ENCODE measurements at places on chromosomes 6 and 20. TPM values are rescaled to one million over a fixed set of nuclear protein-coding genes. Genes with fewer than 3 reads are reported as not detected.

GRCh38 chr6:10577112-10577511 lies 56.0 kb downstream of the GCNT2 start:
- no peaks in the 10 kb centered on the region for H3K27me3 ChIP-seq
- no peaks in the 10 kb centered on the region for H3K36me3 ChIP-seq

- H3K36me3 ChIP-seq, result no peaks in the 10 kb centered on the region
- no peak overlapping the region for H3K4me3 ChIP-seq
- no peak for DNase-seq
- H3K27ac ChIP-seq, result no peak overlapping the region
- no peaks in the 10 kb centered on the region for H3K27me3 ChIP-seq
These were observed 78.4 kb upstream of the TMEM170B start for GRCh38 chr6:11459079-11459610.

- peaks cover 11% of the 10 kb centered on the region for H3K4me1 ChIP-seq
- H3K27me3 ChIP-seq, result no peaks in the 10 kb centered on the region
- H3K27ac ChIP-seq, result peak overlapping the region; percentile 33
- no peak for DNase-seq
- H3K36me3 ChIP-seq, result no peaks in the 10 kb centered on the region
These were observed 509.3 kb upstream of the CITED2 start for GRCh38 chr6:139883776-139884175.

DNA sequence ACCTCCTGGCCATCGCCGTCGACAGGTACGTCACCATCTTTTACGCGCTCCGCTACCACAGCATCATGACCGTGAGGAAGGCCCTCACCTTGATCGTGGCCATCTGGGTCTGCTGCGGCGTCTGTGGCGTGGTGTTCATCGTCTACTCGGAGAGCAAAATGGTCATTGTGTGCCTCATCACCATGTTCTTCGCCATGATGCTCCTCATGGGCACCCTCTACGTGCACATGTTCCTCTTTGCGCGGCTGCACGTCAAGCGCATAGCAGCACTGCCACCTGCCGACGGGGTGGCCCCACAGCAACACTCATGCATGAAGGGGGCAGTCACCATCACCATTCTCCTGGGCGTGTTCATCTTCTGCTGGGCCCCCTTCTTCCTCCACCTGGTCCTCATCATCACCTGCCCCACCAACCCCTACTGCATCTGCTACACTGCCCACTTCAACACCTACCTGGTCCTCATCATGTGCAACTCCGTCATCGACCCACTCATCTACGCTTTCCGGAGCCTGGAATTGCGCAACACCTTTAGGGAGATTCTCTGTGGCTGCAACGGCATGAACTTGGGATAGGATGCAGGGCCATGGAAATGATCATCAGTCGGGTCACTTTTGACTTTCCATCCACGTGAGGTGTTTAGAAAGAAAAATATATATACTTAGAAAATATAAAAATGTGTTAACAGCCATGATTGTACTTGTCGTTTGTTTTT lies 868 bp downstream of the MC3R start:
- H3K4me3 ChIP-seq, result no peak overlapping the region
- DNase-seq, result peak; percentile 22
- H3K27ac ChIP-seq, result no peak overlapping the region
- no peaks in the 10 kb centered on the region for H3K4me1 ChIP-seq
- H3K27me3 ChIP-seq, result no peaks in the 10 kb centered on the region

- H3K36me3 ChIP-seq, result no peaks in the 10 kb centered on the region
- H3K27me3 ChIP-seq, result no peaks in the 10 kb centered on the region
- no peak overlapping the region for H3K4me3 ChIP-seq
- no peak overlapping the region for H3K27ac ChIP-seq
These were observed 27.6 kb upstream of the MRPS18A start for GRCh38 chr6:43715056-43715788.

GRCh38 chr6:116887894-116888293 lies 10.9 kb downstream of the RFX6 start:
- H3K27ac ChIP-seq, result no peak overlapping the region
- no peaks in the 10 kb centered on the region for H3K27me3 ChIP-seq
- H3K36me3 ChIP-seq, result no peaks in the 10 kb centered on the region
- no peak for DNase-seq
- no peaks in the 10 kb centered on the region for H3K4me1 ChIP-seq

DNA sequence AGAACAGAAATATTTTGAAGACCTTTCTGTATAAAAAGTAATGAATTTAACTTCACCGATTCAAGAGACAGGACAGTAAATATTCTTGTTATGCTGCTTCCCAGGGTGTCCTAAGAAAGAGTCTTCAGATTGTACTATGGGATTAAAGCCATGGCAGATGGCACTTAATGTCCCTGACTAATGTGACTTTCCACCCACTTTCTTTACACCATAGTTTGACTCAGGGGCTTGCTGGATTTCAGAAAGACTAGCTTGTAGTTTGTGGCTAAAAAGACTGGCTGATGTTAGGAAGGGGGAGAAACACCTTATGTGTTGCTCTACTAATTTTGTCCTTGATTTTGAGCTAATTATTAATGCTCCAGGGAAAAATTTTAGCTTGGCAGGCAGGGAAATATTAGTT lies 75.9 kb downstream of the UTRN start:
- H3K27me3 ChIP-seq, result no peaks in the 10 kb centered on the region
- peaks cover 44% of the 10 kb centered on the region for H3K4me1 ChIP-seq
- DNase-seq, result no peak
- H3K4me3 ChIP-seq, result no peak overlapping the region

PRR18 gene
- total RNA-seq, result not detected

CLPSL2 gene
- total RNA-seq, result not detected
